ENCODE measurements at places on chromosomes 7 and 10.

GRCh38 chr7:142785841-142786250 is 15.1 kb downstream of the PRSS2 start:
- peak; percentile 89 for ATAC-seq

- ATAC-seq: no peak
Measured at GRCh38 chr10:54797636-54798321, 3.3 kb downstream of the PCDH15 start.

DNA sequence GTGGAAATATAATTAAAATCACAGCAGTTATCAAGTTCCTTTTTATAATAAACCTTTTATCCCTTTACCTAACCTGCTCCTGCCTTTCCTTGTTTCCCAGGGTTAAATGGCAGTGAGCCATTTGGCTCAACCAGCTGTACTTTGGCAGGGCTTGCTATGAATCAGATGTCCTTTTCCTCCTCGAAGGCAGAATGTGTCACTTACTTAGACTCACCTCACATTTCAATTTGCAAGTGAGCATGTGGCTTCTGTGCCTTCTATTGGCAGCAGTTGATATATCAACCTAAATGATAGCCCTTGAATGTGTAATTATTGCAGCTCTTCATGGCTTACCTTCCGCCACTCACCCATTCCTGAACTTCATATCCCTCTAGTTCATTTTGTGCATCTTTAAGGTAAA is 301.7 kb downstream of the CSTF2T start:
- ATAC-seq: no peak

- no peak for ATAC-seq
Measured at GRCh38 chr7:77867537-77867865, 68.9 kb downstream of the PHTF2 start.

GRCh38 chr10:123704812-123705211 is 38.7 kb downstream of the GPR26 start:
- no peak for ATAC-seq

- ATAC-seq: no peak
Measured at GRCh38 chr7:36742911-36743775, 18.8 kb upstream of the AOAH start.

- no peak for ATAC-seq
Measured at GRCh38 chr10:49231086-49231820, 43.1 kb upstream of the TMEM273 start.

DNA sequence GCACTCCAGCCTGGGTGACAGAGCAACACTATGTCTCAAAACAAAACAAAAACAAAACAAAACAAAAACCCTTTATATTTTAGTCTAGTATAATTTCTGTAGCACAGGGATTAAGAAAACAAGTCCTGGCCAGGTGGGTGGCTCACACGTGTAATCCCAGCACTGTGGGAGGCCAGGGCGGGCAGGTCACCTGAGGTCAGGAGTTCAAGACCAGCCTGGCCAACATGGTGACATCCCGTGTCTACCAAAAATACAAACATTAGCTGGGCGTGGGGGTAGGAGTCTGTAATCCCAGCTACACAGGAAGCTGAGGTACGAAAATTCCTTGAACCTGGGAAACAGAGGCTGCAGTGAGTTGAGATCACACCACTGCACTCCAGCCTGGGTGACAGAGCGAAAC is 23.2 kb upstream of the ASL start:
- no peak for ATAC-seq
